Kasumi-1 (cell line): ENCODE measurements at places on chromosomes 2 and 18.

DNA sequence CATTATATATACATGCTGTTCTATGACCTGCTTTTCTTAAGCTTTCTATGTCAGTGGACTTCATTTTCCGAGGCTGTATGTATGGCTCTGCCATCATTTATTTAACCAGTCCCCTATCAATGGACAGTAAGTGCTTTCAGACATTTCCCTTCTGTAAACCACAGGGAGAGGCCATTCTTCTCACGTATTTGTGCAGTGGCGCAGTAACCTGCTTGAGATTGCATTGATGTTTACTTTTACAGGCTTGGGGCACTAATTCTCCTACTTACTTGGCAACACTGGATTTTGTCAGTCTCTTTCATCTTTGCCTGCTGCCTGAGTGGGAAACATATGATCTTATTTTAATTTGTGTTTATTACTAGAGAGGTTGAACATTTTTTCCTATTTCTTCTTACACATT lies 52.1 kb downstream of the BOLA3 start:
- no peak for DNase-seq

DNA sequence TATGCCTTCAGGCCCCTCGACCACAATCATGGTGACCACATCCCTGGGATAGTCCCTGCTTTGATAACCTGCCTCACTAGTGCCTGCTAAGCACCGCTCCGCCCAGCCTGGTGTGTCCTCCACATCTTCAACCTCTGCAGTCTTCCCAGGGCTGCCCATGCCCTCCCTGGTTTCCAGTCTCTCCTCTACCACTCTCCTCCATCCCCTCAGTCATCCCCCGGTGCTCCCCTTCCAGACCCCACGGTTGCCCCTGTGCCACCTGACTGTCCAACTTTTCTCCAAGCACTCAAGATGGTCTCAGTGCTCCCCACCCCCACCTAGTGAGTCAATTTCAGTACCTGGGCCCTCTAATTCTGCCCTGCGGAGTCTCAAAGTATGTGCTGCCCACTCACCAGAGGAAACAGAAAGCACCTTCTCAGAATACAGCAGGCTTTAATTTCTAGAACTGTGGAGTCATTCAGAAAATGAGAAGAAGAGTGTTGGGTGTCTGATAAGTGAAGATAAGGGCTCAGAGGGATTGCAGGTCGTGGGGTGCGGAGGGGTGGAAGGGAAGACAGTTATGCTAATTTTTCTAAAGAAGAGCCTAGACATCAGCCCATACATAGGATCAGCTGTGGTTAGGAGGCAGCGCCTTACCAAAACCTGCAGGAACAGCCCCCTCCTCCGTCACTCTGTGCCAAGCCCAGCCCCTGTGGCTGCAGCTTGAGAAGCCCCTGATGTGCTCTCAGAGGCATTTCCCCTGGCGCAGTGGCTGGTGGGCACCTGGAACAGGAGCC lies 53.6 kb upstream of the CAB39 start:
- DNase-seq, result peak; percentile 32

DNA sequence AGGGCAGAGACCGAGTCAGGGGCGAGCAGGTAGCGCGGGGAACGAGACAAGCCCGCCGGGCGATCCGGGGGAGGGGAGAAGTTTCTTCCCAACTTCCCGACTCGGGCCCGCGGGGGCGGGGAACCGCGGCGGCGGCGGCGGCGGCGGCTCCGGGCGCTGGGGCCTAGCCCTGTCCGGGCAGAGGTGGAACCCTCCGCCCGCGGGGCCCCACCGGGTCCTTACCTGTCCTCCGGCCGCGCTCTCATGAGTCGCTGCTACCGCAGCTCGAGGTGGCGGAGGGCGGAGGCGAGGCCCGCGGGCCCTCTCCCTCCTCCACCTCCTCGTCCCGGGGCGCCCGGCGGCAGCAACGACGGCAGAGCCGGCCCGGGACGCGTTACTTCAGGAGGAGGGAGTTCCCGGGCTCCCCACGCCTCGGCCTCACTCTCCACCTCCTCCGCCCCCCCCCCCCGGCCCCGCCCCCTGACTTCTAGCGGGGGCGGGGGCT lies at the start of gene YES1:
Gene YES1, minus strand, starts transcription at position 351 of the 484 bp plus-strand sequence. CDS start 55,415 bp downstream, outside the sequence.
- DNase-seq, result peak; percentile 56

DNA sequence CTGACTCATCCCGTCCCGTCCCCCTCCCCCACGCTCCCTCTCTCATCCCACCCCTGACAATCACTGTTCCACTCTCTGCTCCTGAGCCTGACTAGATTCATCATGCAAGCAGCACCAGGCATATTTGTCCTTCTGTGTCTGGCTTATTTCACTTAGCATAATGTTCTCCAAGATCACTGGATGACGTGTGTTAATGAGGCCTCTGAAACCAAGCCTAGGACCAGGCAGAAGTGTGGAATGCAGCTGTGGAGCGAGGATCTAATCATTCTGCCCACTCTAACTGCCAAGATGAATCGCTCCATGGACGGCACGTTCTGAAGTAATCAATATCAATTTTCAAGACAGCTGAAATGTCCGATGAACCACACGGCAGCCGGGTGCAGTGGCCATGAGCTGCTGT lies 122.4 kb upstream of the ZNF236 start:
- DNase-seq, result no peak

- DNase-seq, result no peak
Measured at GRCh38 chr2:143148757-143149156, 19.5 kb downstream of the ARHGAP15 start.

- no peak for DNase-seq
Measured at GRCh38 chr2:182826064-182826463, 40.4 kb downstream of the FRZB start.

DNA sequence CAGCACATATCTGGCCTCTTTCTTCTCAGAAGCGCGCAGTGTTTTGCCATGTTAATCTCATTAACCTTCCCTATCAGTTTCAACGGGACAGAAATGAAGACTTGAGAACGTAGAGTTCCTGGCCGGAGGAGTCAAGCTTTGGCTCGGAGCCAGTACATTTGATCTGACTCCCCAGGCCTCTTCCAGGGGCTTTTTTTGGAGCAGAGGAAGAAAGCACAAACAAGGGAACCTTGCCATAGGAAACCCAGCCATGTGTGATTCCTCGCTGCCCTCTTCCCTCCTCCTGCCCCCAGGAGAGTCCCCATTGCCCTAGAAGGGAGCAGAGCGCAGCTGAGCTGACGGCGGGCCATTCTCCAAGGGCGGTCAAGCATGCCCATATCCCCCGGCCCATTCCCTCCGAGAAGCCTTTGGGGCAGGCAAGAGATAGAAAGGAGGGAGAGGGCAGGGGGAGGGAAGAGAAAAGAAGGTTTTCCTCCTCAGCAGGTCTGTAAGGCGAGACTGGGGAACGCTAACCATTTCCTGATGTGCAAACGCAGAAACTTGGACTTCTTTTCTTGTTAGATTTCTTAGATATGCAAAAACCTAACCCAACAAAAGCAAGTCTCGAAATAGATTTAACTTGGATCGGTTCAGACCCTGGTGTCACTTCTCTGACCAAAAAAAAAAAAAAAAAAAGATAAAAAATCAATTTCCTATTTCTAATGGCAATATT lies 63.7 kb upstream of the POU3F3 start:
- no peak for DNase-seq

DNA sequence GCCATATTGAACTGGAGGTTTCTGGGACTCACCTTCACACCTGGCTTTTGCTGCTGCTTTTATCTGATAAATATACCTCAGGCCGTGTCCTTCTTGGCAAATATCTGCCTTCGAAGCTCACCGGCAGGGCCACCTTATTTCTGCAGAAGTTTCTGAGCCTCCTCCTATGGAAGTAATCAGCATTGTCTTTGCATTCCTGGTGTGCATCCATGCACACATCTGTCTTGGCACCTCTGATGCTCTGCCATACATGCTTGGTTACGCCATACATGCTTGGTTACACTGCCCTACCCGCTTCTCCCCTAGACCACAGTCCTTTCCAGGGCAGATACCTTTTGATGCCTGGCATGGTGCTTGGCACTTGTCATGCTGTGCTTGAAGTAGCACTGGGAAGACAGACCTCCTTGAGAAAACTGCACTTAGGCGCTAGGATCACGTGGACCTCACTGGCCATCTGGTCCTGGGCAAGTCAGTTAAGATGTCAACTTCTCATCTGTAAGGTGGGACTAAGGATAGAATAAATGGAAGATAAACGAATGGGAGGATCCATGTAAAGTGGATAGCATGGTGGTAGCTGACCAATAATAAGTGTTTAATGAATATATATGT lies 66.8 kb downstream of the ZNF236 start:
- DNase-seq, result no peak

DNA sequence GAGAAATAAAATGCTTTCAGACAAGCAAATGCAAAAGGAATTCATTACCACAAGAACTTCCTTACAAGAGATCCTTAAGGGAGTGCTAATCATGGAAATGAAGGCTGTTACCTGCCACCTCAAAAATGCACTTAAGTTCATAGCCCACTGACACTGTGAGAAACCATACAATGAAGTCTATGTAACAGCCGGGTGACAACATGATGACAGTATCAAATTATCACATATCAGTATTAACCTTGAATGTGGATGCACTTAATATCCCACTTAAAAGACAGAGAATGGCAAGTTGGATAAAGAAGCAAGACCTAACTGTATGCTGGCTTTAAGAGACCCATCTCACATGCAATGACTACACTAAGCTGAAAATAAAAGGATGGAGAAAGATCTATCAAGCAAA lies 403.4 kb upstream of the MC4R start:
- DNase-seq, result no peak
